ENCODE measurements at places on chromosomes 12 and 14.

- no peak for DNase-seq
Measured at GRCh38 chr14:89720076-89720687, 234.3 kb downstream of the EFCAB11 start.

DNA sequence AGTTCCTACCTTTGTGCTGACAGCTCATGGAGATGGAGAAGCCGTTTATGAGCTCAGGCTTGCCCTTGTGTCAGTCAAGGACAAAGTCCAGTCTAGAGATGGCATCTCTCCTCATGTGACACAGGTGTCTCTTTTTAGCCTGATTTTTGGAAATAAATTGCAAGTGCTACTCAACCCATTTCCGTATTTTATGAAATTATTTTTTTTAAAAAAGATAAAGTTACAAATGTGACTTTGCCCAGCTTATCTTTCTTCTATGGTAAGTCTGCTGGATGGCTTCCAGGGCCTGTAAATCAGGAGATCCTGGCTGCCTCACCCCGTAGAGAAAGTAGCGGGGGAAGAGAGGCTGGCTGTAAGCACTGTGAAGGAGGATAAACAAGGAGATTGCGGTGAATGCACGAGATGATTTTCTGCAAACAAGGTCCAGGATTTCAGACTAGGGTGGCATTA, 169.7 kb downstream of the MYRFL start:
- peak; percentile 42 for DNase-seq

DNA sequence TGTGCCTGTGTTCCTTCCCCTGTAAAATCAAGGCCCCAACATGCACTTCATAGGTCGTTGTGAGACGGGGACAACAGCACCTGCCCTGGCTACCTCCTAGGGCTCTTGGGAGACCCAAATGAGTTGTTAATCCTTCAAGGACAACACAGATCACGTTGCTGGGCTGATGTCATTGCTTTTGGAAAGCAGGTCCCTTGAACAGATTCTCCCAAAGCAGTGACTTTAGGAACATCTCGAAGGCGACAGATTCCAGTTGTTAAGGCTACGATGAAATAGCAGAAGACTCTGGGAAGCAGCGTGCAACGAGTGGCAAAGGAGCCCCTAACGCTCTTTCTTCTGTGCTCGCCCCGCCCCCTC, 26.2 kb upstream of the MAP1LC3B2 start:
- no peak for DNase-seq

DNA sequence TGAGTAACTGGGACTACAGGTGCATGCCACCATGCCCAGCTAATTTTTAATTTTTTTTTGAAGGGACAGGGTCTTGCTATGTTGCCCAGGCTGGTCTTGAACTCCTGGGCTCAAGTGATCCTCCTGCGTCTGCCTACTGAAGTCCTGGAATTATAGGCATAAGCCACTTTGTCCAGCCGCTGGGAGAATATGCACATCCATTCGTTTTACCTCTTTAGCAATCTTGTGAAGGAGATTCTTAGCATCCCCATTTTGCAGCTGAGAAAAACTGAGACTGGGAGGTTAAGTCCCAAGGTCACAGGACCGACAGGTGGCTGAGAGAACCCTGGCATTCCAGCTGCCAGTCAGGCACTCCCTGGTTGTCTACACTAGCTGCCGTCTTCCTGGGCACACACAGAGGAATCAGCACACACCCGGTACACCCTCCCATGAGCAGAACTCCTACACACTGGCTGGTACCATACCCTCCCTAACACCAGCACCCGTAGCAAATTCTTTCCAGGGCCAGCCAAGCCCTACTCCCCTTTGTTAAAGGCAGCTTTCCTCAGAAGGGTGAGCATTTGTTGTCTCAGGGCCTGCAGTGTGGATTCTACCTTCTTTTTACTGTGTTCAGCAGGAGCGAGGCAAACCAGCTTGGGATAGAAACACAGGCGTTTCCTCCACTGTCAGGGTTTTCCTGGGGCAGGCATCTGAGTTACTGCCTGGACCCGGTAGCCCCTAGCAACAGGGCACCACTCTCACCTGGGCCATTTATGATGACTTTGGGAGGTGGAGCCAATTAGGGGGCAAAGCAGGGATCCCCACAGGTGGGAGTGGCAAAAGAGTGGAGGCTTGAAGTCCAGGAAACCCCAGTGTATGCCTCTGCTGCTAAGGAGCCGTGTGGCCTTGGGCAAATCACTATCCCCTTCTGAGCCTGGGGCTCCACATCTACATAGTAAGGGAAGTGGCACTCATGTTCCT, 70.2 kb downstream of the IRF2BPL start:
- DNase-seq = no peak

- DNase-seq = no peak
Measured at GRCh38 chr14:30085943-30086342, 158.3 kb upstream of the PRKD1 start.

DNA sequence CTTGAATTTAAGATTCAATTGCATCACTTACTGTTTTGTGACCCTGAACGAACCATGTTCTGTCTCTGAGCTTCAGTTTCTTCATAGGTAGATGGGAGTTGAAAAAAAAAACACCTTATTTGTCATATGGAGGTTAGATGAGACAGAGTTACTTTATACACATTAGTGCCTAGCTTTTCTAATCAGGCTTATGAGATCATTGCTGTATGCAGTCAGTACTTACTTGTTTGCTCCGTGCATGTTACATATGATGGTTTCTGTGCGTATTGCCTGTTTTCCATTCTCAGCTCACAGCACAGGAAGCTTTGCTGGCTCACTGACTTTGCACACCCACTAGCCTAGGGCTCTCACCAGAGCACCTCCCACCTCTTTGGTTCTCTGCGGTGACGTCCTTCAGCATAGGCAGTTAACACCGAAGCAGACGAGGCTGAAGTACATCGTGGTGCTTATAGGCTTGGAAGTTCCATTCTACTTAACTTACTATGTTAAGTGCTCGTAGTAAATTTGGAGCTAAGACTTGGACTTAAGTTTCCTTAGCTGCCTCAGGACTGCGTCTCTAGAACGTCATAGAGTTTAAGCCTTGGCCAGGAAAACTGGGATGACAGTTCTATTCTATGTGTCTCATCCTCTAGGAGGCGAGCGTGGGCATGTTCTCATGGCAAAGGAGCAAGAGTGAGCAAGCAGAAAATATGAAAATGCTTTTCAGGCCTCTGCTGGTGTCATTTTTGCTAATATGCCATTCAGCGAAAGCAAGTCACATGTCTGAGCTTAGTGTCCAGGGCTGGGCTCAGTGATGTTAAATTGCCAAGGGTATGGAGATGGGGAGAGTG, 57.3 kb downstream of the NRXN3 start:
- no peak for DNase-seq

- no peak for DNase-seq
Measured at GRCh38 chr12:4271717-4272423, 1.7 kb upstream of the CCND2 start.

GRCh38 chr12:29782871-29783772, 620 bp downstream of the TMTC1 start:
- peak; percentile 43 for DNase-seq

DNA sequence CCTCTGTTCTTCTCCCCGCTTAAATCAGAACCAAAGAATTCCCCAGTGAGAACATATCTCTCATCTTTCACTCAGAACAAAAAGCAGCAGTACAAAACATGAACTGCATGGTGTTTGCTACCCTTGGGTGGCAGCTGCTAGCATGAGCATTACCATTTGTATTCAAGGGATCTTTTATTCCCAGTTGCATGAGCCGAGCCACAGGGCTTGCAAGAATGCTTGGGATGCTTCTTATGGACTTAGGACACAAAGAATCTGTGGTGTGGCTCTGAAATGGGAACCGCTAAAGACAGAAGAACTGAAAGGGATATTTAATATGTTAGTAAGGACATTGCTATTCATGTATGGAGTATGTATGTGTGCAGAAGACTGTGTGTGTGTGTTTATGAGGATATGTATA, 190.6 kb downstream of the TMX1 start:
- no peak for DNase-seq

DNA sequence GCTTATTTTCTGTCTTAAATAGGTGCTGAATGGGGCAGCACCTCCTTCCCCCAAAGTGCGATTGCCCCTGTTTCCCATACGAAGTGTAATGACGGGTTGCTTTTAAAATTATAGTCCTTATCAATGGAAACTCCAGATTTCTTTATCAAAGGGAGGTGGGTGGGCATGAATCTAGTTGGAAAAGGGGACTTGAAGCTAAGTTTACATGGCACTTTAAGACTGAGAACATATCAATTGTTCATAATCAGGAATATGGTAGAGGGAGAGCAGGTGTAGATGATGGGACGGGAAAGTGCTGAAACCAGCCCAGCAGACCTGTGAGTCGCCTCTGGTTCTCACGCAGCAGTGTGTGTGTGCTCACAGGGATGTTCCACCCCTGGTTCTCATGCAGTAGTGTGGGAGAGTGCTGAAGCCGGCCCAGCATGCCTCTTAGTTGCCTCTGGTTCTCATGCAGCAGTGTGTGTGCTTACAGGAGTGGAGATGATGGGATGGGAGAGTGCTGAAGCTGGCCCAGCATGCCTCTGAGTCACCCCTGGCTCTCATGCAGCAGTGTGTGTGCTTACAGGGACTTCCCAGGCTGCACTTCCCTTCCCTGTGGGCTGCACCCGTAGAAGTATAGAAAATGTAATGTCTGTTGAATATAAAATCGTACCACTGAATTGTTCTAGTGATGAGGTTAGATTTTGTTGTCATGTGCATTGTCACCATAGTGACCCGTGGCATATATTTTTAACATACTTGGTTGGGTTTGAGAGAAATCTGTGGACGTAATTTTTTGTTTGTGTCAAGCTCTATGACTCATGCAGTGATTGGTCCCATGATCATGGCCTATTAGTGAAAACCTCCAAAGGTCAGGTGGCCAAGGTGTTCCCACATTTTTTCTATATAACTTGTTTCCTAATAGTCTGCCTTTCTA, 51.6 kb downstream of the GPATCH2L start:
- no peak for DNase-seq

DNA sequence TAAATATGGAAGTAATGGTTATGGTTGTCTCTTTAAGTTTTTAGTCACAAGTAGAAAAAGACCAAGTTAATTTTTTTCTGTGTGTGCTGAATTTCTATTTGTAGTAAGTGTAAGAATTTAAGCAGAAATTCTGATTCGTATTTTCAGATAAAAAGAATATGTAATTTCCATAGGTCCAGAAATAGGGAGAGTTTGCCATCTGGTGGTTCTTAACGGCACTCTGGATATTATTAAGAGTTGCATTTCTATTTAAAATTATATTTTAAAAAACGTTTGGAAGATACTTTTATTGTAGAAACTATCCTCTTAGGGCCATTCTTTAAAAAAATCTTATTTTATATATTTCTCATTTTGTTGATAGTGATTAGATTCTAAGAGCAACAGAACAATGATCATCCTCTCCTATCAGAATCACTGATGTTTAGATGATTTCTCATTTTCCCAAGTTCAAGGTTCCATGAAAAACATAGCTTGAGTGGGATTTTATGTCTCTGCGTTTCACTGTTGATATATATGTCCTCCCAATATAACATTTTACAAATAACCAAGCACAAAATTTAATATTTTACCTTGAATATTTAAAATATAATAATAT, 88.3 kb downstream of the LRRK2 start:
- no peak for DNase-seq

- no peak for DNase-seq
Measured at GRCh38 chr12:24565300-24565699, 383.6 kb downstream of the BCAT1 start.

Data from BE2C (cell line).